ENCODE measurements at places on chromosomes 3 and 15.

- DNase-seq: no peak
These were observed 4.4 kb upstream of the LMAN1L start for GRCh38 chr15:74808078-74808839.

- no peak for DNase-seq
These were observed 228.9 kb upstream of the FEZF2 start for GRCh38 chr3:62602129-62602770.

- no peak for DNase-seq
These were observed 37.9 kb downstream of the IQCB1 start for GRCh38 chr3:121796970-121797369.

GRCh38 chr3:78091478-78092119 lies 1051.7 kb downstream of the ROBO2 start:
- DNase-seq: no peak

DNA sequence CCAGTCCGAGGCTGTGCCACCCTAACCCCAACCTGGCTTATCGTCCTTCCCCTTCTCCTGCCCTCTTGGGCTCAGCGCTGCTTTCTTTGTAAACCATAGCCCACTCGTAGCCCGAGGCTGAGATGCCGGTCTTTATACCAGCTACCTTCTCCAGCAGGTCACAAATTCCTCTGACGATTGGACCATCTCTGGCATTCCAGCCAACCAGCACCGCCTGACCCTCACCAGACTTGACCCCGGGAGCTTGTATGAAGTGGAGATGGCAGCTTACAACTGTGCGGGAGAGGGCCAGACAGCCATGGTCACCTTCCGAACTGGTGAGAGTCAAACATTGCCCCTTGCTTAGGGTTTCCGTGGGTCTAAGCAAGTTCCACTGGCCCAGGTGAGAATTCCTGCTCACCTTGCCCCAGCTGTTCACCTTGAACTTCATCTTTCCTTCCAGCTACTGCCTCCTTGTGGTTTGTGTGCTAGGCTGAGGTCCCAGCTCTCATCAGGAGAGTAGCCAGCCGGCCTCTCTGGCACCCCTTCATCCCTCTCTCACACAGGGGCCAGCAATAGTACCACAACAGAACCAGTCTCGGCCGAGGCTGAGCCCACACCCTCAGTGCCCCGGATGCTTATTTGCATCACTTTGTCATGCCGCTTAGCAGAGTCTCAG lies 66.7 kb downstream of the BOC start:
- DNase-seq: no peak

DNA sequence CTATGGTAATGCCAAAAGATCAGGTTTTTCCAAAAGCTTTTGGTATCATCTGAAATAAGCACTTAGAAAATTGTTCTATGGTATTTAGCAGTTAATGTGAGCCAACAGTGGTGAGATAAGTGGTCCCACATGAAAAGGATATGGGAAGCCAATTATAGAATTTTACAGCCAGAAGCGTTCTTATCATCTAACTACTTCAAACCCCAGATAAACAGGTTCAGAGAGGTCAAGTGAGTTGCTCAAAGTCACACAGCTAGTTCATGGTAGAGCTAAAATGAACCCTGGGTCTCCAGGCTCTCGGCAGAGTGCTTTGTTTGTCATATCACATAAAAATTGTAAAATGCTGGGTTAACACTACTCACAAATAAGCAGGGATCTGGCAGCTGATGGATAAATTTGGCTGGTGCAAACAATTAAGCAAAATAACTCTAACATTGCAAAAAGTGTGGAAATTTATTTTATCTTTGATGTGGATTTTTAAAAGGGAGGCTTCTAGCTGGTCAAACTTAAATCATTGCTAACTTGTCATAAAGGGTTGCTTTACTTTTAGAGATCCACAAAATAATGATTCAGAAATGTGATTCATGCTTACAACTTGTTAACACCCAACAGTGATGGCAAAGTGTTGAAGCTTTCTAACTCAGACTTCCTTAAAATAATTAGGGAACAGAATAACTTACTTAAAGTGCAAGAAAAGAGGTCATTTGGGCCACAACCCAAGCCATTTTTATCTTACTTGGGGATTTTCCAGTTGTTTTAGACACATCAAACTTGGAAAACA lies 202.8 kb upstream of the TBC1D5 start:
- DNase-seq: no peak

DNA sequence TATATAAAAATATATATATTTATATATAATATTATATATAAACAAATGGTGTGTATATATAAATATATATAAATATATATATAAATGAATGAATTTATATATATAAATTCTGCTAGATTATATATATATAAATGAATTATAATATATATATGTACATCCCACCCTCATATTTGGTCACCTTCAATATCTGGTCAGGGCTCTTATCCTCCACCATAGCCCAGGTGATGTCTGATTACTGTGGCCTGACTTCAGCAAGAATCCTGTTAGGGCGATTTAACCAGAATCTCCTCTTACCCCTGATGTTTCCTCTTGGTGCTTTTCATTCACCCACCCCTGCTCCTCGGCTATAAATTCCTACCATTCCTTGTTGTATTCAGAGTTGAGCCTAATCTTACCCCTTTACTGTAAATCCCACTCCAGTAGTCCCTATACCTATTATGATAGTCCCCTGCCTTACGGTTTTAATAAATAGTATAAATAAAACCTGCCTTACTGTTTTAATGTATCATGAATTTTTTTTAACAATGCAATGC lies 439.6 kb downstream of the PLOD2 start:
- no peak for DNase-seq

DNA sequence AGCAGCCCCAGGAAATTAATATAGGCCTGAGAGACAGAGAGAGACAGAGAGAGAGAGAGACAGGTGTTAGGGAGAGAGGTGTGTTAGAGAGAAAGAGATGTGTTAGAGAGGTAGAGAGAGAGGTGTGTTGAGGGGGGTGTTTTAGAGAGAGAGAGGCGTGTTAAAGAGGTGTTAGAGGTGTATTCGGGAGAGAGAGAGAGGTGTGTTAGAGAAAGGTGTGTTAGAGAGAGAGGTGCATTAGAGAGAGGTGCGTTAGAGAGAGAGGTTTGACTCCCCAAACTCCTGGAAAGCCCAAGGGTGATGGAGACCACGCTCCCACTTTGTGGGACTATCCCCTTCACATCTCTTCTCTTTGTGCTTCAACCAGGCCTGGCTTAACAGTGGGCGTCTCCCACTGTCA lies 95.5 kb downstream of the CACNA2D3 start:
- no peak for DNase-seq

- DNase-seq: no peak
These were observed 308.2 kb downstream of the SOX2 start for GRCh38 chr3:182019926-182020325.

DNA sequence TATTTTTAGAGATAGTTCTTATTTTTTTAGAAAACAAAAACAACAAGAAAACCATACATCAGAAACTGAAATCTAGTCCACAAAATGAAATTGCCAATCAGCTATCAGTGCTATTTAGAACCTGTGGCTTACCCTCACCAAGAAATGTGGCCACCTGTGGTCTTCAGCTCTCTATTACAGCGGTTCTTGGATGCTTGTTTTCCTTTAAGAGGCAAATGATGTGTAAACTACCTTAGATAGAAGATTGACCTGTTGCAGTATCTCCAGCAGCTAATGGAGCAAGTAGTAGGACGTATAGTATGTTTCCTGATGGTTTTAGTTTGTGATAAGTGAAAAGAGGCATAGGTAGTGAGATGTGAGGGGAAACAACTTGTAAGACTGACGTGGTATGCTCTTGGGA lies 21.2 kb downstream of the TFG start:
- DNase-seq: no peak

DNA sequence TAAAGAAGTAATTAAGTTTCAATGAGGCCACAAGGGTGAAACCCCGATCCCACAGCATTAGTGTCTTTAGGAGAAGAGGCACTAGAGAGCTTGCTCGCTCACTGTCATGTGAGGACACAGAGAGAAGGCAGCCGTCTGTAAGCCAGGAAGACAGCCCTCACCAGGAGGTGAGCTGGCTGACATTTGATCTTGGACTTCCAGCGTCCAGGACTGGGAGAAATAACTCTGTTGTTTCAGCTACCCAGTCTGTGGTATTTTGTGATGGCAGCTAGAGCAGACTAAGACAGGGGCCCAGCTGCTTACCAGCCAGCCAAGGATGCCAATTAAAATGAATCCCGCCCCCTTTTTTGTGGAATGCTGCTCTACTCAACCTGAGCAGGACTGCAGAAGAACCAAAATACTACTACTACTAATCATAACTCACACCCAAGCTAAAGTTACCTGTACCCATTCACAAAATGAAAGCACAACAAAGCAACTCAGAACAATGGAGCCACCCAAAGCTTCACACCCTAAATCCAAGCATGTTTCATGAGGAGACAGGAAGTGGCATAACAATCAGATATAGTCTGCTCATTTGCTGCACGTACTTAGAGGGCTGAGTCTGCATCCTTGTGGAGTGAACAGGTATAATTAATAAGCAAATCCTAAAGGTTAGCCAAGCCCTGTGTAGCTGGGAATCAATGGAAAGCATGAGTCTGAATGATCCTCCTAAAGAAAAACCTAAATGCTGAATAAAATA lies 35.6 kb upstream of the RHCG start:
- DNase-seq: no peak

DNA sequence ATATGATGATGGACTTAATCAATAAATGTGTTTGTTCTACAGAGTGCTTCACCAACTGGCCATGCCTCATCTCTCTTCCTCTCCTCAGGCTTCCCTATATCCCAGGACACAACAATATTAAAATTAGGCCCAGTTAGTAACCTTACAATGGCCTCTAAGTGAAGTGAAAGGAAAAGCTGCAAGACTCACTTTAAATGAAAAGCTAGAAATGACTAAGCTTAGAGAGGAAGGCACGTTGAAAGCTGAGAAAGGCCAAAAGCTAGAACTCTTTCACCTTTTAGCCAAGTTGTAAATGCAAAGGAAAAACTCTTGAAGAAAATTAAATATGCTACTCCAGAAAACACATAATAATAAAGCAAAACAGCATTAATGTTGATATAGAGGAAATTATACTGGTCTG lies 1010.3 kb downstream of the NAALADL2 start:
- no peak for DNase-seq

GRCh38 chr3:136960838-136961836 lies 3.4 kb downstream of the IL20RB start:
- no peak for DNase-seq

- no peak for DNase-seq
These were observed 185.2 kb downstream of the KLHL25 start for GRCh38 chr15:85609492-85609891.

GRCh38 chr3:56956906-56957305 lies 103.6 kb upstream of the SPATA12 start:
- DNase-seq: no peak

- no peak for DNase-seq
These were observed 116.0 kb downstream of the TBC1D5 start for GRCh38 chr3:17626395-17626794.

DNA sequence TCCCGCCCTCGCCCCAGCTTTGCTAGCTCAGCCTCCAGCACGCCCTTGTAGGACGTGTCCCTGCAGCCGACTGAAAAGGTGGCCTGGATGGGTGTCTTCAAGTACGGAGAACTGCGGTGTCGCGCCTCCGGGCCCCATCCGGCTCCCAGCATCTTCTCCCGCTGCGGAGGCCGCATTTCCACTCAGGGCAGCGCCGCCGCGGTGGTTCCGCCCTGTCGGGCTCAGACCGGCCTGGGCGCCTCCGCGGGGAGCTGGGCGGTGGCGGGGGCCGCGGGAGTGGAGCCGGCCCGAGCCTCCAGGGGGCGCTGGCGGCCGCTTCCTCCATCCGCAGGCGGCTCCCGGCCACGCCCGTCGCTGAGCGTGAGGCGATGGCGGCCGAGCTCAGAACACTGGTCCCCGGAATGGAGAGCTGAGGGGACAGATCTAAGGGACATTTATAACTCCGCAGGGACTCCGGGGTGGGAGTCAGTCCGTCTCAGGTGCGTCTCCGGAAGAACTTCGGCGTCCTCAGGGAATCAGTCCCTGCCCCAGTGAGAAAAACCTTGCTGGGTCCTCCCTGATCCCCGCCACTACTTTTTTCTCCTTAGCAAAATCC lies 13.6 kb upstream of the SMCO1 start:
- peak; percentile 82 for DNase-seq

DNA sequence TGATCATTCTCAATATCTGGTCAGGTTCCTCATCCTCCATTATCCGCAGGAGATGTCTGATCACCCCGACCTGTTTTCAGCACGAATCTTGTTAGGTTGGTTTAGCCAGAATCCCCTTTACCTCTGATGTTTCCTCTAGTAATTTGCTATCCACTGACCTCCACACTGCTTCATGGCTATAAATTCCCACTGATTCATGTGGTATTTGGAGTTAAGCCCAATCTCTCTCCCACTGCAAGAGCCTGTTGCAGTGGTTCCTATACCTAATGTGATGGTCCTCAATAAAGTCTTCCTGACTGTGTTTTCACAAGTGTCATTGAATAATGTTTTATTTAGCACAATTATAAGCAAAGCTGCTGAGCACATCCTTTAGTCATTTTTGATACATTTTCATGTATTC lies 124.8 kb upstream of the CNTN3 start:
- no peak for DNase-seq

DNA sequence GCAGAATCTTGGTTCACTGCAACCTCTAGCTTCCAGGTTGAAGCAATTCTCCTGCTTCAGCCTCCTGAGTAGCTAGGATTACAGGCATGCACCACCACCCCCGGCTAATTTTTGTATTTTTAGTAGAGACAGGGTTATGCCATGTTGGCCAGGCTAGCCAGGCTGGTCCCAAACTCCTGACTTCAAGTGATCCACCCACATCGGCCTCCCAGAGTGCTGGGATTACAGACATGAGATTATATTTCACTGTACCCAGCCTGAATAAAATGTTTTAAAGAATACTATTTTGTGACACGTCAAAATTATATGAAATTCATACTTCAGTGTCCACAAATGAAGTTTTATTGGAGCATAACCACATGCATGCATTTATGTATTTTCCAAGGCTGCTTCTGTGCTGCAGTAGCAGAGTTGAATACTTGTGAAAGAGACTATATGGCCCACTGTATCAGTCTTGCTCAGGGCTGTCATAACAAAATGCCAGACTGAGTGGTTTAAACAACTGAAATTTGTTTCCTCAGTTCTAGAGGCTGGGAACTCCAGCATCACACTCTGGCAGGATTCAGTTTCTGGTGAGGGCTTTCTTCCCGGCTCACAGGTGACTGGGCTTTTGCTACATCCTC lies 77.2 kb downstream of the PRTG start:
- no peak for DNase-seq

Data from glutamatergic neuron (in vitro differentiated cells).